NCI-H1436 (cell line): ENCODE measurements at places on chromosomes 6 and 20.
A peak's percentile ranks its signal among the peaks of the same experiment; 100 is the strongest.

DNA sequence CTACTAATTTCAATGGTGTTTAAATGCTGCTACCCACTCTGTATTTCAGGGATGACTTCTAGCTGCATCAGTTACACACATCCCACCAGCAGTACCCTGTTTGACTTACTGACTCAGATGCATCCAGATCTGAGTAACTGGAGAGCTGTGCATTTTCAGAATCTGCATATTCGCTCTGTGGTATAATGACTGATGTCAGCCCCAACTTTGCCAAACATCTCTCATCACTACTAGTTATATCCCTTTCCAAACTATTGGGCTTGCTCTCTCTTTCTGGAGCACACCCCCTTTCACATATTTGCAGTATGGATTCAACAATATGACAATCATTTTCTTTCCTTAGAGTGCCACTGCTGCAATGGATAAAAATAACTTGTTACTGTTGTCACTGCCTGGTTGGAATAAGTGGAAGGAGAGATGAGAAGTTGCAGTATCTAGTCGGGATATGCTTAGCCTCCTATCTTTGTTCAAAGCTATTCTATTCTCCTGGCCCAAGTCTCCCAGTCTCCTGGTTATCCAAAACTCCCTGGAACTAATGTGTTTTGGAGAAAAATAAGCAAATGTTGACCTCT lies 3.3 kb upstream of the RSPO3 start:
- no peak for DNase-seq

DNA sequence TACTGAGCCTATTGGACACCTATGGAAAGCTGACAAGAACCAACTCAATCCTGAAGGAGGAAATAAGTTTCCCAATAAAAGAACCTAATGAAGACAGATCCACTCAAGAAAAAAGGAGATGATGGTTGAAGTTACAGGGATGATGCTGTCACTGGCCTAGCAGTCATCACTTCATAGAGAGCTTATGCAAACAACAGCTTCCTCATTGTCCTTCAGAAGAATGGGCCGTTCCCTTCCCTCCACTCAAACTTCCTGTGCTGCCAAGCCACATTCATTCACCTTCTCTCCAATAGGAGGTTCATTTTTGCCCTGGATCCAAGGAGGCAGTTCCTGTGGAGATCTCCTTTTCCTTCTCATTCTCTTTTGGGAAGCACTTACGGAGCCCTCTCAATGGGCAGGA lies 13.8 kb upstream of the PM20D2 start:
- DNase-seq = no peak

DNA sequence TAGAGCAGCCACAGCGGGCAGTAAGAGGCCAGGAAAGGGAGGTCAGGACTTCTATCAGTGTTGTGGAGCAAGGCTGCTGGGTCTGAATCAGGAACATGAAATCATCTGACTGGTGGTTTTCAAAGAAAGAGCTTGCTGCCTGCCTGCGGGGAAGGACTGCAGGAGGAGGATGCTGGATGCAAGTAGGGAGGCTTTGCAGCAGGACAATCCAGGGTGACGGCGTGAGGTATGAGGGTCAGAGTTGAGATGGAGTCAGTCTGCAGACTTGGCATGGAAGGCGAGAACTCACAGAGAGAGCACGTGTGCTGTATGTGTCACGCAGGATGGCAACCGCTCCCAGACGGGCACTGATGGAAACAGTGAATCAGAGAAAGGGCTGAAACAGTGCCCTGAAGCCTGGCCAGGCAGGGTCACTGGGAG lies 59.2 kb upstream of the CD93 start:
- DNase-seq = no peak

- DNase-seq = no peak
These were observed 56.1 kb downstream of the NFATC2 start for GRCh38 chr20:51486197-51487005.

DNA sequence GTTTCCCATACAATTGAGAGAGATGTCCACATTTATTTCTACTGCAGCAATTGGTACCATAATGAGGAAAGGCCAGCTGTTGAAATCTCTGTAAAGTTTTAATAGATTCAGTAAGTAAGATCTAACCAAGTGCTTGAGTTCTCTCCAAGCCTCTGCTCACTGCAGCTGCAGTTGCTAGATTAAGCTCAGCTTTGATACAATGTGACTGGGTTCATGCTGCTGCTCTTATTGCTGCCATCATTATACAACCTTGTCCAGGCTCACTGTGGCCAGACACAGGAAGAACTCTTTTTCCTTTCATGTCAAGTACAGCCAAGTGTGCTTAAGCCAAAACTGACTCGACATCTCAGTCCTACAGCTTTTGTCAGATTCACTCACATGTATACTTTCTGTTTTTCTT lies 423.5 kb downstream of the GJA1 start:
- DNase-seq = no peak

DNA sequence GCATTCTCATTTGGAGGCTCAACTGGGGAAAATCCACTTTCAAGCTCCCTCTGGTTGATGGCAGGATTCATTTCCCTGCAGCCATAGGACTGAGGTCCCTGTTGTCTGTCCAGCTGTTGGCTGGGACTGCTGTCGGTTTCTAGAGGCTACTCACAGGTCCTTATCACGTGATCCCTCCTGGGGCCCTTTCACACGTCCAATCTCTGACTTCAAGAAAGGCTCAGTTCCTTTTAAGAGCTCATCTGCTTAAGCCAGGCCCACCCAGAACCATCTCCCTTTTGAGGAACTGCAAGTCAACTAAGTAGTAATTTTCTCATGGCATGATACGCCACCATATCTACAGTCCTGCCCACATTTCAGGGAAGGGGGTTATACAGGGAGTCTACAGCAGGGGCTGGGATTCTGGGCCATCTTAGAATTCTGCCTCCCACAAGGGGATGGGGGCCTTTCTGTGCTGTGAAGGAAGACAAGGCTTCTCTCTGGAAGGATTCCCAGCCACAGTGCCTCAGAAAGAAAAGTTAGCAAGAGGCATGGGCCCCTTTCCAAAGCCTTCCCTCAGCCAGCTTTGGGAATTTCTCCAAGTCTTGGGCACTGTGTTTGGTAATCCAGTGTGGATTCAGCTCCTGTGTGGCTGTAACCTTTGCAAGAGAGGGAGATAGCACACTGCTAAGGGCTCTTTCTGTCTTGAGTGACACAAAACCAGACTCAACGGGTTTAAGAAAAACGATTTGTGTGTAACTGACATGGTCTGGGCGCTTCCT lies 66.4 kb downstream of the CTCFL start:
- no peak for DNase-seq

GRCh38 chr6:3230900-3231246 lies 3.4 kb upstream of the TUBB2B start:
- peak; percentile 90 for DNase-seq

DNA sequence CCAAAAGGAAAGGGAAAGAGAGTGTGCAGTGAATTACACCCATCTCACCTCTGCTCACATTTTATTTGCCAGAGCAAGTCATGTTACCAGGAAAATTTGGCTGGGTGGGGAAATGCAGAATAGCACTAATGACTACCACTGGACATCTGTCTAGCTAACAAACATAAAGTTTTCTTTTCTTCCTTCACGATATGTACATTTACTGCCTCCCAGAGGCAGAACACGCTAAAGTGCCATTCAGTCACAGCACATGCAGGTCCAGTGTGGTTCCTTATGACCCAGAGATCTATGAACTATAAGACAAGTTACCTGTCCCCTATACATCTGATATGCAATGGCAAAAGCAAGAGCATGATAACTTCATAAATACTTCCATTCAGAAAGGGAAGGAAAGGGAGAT lies 194.1 kb downstream of the OGFRL1 start:
- no peak for DNase-seq

DNA sequence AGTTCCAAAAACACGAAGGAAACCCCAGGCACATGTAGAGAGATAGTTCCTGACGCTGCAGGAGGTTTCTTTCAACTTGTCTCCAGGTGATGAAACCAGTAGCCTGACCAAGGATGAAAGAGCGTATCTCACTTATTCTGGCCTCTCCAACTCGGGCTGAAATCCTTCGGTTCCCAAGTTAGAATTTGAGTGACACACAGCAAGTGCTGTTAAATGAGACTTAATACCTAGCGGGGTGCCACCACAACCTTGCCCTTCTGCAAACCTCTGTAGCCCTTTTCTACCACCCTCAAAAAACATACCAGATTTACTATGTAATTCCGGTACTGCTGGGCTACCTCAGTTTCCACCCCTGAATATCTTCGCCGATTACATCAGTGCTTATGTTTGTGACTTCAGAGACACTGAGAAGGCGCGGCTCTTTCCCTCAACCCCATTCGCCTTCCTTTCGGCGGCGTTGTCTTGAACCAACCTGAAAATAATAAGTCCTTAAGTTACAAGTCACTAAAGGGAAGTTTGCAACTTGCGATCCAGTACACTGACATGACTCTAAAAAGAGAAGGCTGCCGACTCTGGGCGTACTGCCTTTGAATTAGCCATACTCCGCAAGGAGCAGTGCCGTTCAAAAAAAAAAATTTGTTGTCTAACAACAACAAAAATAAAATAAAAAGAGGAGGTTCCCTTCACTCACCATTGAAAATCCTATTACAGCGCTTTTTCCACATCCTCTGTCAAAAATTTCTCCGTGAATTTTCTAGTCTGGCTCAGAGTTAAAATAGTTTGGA lies 194.9 kb upstream of the ZNF184 start:
- no peak for DNase-seq

- DNase-seq = no peak
These were observed 221.3 kb downstream of the ERMARD start for GRCh38 chr6:169972736-169973135.

GRCh38 chr6:95387845-95388244 lies 189.5 kb upstream of the MANEA start:
- no peak for DNase-seq

DNA sequence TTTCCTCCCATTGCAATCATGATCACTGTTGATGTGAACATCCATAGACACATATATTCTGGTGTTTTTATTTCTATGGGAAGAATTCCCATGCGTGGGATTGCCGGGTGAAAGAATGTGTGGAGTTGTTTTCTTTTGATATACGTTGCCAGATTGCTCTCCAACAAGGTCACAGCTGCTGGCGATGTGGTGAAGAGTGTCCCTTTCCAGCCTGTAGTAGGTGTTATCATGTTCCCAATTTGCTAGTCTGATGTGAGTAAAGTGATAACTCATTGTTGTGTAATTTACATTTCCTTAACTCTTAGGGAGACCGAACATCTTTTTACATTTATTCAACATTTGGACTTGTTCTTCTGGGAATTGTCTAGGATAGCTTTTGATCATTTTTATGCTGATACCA lies 14.5 kb upstream of the ELMO2 start:
- DNase-seq = no peak

- DNase-seq = no peak
These were observed 55.6 kb downstream of the BMP5 start for GRCh38 chr6:55819811-55820210.

DNA sequence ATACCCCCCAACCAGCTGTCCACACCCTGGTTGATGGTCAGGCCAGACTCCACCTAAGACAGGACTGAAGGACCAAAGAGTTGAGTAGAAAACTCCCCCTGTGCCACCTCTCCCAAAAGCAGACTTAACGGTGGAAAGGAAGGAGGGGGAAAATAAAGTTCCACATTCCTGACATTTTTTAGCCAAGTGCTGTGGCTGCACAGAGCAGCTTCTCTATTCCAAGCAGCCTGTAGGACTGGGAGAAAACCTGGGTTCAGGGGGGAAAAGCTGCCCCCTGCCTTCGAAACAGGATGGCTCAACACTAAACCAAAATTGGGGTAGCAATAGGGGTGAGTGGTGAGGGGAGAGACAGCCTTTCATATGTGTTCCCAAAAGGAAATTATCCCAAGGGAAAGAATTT lies 3.6 kb downstream of the TRAM2 start:
- no peak for DNase-seq

- no peak for DNase-seq
These were observed 66.2 kb downstream of the RREB1 start for GRCh38 chr6:7173843-7174503.

DNA sequence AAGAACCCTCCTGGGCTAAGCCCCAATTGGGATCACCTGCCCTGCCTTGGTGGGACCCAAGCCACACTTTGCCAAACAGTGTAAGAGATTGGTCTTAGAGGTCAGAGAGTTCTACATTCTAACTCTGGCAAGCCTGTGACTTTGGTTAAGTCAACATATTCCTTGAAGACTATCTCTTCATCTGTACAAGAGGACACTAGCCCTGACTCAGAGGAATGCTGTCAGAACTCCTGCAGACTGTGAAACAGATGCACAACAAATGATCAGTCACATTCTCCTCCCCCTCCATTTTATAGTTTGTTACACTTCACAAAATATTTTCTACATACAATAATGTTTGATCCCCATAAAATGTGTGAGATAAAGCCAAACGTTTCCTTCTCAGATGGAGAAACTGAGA lies 91.7 kb upstream of the EPB41L1 start:
- no peak for DNase-seq

DNA sequence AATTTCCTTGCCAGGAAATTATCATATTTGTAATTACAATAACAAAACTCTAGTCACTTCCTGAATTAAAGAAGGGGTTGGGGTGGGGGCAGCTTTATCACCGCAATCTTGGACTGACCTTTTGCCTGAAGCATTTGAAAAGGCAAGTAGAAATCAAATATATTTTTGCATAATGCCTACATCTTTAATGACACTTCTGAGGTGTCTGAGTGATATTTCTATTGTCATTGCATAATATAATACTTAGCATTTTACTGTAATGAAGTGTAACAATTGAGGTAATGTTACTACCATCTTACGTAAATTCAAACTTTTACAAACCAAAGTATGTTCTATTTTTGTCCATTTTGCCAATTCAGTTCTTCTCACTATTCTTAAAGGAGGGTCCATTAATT lies 65.2 kb downstream of the SYNE1 start:
- DNase-seq = no peak

DNA sequence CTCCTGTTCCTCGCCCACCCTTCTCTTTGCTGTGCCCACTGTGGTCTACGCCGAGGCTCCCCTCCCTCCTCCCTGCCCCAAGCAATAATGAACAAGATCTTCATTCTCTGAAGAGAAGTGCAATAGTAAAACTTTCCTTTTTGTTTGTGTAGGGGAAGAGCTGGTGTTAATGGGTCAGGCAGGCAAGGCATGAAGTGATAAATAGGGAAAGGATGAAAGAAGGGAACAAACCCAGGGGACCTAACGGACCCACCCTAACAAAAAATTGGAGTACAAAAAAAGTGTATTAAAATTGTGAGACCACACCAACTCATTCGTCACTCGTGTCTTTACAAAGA lies 66.9 kb downstream of the ZBTB2 start:
- DNase-seq = no peak

- no peak for DNase-seq
These were observed 220.9 kb upstream of the RNF217 start for GRCh38 chr6:124741341-124741740.

- no peak for DNase-seq
These were observed 29.1 kb upstream of the FOXC1 start for GRCh38 chr6:1580585-1580984.

- no peak for DNase-seq
These were observed 396.9 kb downstream of the ZFAND3 start for GRCh38 chr6:38216451-38216850.

- DNase-seq = no peak
These were observed 21.6 kb downstream of the GABBR1 start for GRCh38 chr6:29611426-29611825.

GRCh38 chr6:119446609-119447008 lies 97.0 kb upstream of the MAN1A1 start:
- DNase-seq = no peak
